T-cell (primary cell): ENCODE measurements at places on chromosomes 2 and 18.

- no peak for DNase-seq
Measured at GRCh38 chr2:138110453-138111083, 146.3 kb downstream of the HNMT start.

DNA sequence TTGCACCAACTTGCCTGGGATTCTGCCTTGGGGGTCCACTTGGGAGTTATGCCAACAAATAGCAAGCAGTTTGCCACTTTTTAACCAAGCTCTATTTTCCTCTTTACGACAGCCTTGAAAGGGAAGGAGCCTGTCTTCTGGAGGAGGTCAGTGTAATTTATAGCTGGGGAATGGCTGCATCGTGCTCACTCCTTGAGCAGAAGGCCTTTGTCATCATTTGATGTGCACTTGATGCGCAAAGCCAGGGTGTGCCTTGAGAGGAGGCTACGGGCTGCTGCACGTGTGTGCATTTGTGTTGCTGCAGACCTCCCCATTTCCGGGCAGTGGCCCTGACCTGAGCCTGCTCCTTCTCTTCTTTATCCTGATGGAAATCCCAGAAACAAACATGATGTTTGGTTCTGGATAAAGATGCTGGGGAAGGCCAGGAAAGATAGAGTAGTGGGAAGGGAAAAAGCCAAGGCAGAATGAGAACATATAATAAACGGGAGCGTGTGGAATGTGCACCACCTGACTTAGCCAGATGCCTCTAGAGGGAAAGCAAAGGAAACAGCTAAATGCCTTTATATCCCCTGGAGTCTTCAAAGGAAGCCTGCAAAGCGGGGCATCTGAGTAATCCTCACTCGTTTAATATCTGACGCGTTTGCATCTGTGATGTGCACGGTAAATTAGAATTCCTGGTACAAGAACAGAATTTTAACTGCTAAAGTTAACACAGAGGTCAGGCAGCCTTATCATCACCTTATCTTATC lies 68.3 kb upstream of the ZNF521 start:
- no peak for DNase-seq

DNA sequence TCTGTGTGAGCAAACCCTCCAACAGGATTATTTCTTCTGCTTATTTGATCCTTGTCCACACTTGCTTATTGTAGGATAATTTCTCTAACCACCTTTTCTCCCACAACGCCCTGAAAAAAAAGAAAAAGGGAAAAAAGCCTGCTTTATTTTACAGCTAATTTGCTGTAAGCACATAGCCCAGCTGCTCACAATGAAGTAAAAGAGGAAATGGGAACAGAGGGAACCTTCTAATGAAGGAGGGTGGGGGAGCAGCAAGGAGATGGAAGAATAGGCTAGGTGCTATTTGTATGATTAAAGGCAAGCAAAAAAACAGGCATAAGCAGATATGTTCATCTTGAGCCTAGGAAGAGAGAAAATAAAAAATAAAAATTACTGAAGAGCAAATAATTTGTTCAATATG lies 331.6 kb downstream of the TXNL1 start:
- DNase-seq, result no peak

- no peak for DNase-seq
Measured at GRCh38 chr2:45922577-45922988, 271.1 kb downstream of the PRKCE start.

DNA sequence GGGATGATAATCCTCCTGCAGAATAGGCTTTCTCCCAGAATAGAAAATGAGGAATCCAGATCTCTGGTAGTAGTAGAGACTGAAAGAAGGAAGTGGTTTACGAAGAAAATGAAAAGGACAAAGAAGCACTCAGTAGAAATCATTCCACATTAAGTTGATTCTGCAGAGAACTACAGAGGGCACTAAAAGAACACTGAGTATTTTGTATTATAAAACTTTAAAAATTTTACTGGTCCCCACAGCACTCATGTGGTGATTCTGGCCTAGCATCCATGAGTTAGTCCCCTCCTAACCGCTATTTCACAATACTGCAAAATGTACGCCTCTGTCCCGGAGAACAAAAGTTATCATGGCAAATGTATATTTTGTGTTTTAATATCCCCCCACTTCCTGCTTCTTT lies 42.9 kb upstream of the SLC35F5 start:
- DNase-seq, result no peak

- DNase-seq, result peak; percentile 69
Measured at GRCh38 chr2:108927936-108928659, 60.9 kb downstream of the EDAR start.

GRCh38 chr2:39380525-39381150 lies 56.4 kb downstream of the MAP4K3 start:
- no peak for DNase-seq

DNA sequence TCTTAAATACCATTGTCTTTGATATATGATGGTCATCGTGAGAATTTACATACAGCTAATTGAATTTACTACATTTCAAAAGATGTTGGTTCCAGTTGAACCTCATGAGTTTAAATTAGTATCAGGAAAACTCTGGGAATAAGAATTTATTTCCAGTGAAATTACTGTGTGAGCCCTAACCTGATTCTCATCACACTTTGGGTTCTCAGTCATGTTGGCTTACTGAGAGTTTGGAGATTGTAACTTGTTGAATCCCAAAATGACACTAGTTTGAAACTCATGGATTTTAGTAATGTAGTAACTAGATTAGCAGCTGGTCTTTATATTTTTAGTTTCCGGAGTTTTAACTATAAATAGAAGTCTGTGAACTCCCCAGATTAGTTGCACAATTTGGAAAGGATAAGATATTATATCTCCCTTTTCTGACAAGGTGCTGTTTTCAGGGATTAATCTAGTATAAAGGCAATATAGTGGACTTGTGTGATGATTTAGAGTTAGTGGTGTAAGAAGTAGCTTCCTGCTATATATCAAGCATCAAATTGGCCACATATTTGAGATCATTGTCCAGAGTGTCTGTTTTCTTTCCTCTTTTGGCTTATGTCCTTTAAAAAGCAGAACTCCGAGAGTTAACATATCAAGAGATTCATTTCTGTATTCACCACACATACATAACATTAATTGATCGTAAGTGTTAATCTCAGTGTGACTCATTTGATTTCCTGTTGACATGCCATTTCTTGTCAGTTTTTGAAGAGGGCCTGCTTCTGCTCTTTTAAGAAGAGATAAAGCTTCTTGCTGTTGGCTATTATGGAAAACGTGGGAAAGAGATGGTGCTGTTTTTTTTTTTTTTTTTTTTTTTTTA lies 15.7 kb downstream of the NDUFV2 start:
- no peak for DNase-seq

DNA sequence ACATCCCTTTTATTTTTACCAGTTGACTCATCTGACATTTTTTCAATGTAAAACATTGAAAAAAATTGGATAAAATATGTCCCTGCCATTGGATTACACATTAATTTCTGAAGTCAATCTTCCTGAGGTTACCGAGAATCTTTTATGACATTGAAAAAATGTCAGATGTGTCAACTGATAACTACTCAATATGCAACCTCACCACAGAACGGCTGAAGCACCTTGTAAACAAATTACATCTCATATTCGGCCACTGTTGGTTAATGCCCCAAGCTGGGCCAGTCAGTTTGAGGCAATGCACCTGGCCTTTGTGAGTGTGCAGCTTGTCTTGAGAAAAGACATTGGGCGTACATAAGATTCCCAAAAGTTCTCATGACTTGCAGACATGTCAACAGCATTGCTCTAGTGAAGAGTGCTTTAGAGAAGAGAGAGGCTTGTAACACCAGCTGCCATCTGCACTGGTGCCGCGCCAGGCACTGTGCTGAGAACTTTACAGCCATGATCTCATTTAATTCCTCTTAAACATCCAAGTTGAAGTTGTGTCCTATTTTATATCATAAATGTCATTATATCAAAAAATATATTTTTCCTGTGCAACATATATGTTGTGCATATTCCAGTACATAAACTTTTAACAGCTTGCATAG lies 112.7 kb upstream of the SLC35G4 start:
- DNase-seq, result no peak

DNA sequence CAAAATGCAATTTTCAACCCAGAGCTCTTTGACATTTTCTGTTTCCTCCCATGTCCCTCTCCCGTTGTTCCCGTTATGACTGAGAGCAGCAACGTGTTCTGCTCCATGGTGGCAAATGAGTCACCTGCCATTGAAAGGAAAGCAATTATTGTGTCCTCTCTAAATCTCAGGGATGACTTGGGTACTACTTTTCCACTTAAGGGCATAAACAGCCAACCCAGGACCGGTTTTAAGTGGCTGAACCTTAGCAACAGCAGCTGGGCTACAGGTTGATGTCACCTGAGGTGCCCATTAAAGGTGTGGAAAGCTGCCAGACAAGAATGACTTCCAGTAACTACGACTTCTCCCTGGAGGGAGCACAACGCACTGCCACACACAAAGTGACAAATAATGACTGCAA lies 236.8 kb downstream of the NCKAP5 start:
- DNase-seq, result no peak

GRCh38 chr18:56891116-56891515 lies 240.0 kb downstream of the WDR7 start:
- DNase-seq, result no peak

DNA sequence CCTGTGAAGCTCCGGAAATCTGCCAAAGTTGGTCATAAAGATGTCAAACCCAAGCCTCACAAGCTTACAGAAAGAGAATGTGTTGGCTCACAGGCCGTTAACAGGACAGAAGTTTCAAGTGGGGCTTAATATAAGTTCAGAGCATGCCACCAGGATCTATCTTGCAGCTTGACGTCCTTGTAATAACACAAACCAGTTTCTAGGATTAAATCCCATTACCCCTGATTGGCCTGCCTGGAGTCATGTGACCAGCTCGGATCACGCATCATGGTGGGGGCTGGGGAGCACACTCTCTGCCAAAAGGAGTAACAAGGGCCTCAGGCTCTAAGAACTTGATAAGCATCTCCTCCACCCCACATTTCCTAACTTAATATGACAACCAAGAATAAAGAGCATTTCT lies 38.9 kb upstream of the SCG2 start:
- DNase-seq, result no peak

DNA sequence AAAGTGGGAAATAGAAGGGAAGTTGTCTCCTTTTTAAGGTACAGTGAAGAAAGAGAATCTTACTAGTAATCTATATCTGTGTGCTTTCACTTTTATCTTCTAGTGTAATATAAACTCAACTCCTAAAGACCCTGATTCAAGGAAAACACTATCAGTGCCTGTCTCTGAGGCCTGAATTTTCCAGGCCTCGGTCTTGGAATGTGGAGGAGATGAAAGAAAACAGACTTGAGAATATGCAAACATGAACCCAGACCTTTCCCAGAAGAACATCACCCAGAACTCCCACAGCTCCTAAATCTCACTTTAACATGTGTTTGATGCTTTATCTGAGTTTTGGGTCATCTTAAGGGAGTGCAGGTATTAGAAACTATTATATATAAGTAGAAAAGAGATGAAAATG lies 51.8 kb downstream of the EPB41L5 start:
- DNase-seq, result no peak

- no peak for DNase-seq
Measured at GRCh38 chr2:133843551-133843950, 275.3 kb upstream of the NCKAP5 start.

DNA sequence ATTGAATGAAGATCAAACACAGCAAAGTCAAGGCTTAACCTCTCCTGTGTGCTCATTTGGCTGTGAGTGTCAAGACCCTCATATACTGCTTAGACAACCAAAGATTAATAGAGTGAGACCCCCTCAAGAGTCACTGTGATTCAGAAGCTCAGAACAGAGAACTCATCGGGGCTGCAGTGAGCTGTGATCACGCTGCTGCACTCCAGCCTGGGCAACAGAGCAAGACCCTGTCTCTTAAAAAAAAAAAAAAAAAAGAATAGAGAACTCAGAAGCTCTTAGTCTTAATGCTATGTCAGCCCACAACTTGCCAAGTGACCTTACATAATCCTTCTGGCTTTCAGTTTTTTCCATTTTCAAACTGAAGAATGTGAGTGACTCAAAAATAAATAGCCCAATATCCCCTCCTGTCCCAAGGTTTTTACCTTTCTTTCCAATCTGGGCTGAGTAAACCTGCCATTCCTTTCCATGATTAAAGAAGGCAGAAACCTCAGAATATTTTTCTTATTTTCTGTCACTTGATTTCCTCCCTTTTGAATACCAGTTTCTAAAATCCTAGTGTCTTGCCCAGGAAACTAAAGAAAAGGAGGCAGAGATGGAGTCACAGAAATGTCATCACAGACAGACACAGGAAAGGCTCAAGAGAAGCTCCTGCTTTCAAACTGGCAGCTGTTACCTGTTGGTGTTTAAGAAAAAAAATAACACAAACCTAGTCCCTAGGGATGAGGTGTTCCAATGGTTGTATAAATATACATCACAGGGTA lies 102.4 kb downstream of the CACNB4 start:
- DNase-seq, result no peak

DNA sequence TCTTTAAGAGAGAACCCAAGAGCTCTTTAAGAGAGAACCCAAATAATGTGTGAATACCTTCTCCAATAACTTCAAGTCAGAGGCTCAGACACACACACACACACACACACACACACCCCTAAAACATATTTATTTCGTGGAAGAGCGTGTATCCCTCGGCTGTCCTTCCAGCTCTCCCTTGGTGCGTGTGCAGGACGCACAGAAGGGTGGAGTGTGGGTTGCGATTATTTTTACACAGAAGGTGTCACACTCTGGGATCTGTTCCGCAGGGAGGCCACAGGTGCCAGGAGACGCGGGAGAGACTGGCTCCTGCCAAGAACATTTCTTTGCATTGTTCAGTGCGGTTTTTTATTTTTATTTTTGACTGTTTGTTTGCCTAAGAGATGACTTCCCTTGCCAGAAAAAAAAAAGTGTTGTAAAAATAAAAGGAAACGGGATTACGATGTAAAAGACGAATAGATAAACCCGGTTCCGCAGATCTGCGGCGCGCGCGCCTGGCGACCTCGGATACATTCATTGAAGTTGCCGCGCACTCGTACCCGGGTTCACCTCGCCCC lies 47.3 kb upstream of the ATP6V1B1 start:
- no peak for DNase-seq
